Cerebellum (tissue), 4 donors: ENCODE measurements at places on chromosomes 1 and 21. TPM values are rescaled to one million over a fixed set of nuclear protein-coding genes. Genes with fewer than 3 reads are reported as not detected.

DNA sequence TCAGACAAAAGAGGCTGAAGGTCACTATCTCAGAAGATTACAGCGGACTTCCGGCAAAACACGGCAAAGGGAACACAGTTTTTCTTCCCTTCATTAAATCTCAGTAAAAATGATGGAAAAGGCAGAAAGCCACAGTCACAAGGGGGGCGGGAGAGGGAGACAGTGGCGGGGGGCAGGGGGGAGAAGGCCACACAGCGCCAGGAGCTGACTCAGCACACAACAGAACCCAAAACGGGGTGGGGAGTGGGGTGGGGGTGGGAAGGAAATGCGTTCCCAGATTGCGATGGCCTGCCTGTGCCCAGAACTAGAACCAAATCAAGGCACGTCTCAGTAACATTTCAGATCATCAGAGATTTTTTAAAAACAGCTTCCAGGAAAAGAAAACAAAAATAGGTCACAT is 13.4 kb downstream of the CFAP74 start:
- DNase-seq = no peak

DNA sequence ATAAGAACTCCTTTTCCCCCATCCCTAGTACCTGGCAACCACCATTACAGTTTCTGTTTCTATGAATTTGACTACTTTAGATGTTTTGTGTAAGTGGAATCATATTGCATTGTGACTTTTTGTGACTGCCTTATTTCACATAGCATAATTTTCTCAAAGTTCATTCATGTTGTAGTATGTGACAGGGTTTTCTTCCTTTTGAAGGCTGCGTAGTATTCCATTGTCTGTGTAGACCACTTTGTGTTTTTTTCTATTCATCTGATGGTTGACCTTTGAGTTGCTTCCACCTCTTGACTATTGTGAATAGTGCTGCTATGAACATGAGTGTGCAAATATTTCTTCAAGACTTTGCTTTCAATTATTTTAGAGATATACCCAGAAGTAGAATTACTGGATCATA is 225.8 kb upstream of the L1TD1 start:
- no peak for DNase-seq

GRCh38 chr1:70840260-70840953 is 207.2 kb downstream of the PTGER3 start:
- no peak for DNase-seq

- DNase-seq = no peak
These were observed 24.4 kb upstream of the AHCYL1 start for GRCh38 chr1:109959974-109960744.

GRCh38 chr1:156012051-156012817 is 8.5 kb downstream of the SSR2 start:
- DNase-seq = no peak

RAP1GAP gene
- total RNA-seq = 13.5 TPM

MROH7 gene
- 2.6 TPM for total RNA-seq

DNA sequence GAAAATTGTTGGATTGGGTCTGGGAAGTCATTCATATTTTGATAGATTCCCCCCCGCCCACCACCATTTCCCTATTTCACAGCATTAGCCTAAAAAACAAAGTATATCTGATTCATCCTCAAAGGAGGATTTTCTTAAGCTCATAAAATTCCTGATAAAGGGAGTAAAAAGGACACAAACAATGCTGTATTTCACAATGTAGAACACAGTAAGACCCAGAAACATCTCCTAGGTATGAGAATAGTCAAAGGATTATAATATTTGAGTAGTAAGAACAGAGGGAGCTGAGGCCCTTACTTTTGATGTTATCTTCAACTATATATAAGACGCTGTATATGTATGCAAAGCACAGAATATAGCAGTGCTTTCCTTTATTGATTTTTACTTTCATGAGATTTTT is 225.3 kb downstream of the TGFB2 start:
- DNase-seq = no peak

SDC3 gene
- total RNA-seq = 79.0 TPM

CLDN17 gene
- not detected for total RNA-seq

- DNase-seq = peak; percentile 19
These were observed 135.0 kb downstream of the FOXD2 start for GRCh38 chr1:47572731-47573430.

DNA sequence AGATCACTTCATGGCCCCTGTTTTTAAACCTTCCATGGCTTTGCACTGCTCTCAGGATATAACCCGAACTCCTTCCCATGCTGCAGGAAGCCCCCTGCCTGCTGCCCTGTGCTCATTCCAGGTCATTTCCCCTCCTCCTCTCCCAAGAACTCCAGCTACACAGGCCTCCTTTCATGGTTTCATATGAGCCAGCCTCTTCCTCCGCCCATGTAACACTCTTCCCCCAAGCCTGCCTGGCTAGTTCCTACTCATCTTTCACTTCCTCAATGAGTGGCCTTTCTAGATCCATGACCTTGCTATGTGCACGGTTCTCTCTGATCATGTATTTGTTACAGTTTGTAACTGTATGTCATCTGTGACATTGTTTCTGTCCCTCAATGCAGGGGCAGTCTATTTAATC is 3.1 kb upstream of the NCF2 start:
- DNase-seq = no peak

- no peak for DNase-seq
These were observed 251.4 kb upstream of the SNX7 start for GRCh38 chr1:98410082-98410481.

DNA sequence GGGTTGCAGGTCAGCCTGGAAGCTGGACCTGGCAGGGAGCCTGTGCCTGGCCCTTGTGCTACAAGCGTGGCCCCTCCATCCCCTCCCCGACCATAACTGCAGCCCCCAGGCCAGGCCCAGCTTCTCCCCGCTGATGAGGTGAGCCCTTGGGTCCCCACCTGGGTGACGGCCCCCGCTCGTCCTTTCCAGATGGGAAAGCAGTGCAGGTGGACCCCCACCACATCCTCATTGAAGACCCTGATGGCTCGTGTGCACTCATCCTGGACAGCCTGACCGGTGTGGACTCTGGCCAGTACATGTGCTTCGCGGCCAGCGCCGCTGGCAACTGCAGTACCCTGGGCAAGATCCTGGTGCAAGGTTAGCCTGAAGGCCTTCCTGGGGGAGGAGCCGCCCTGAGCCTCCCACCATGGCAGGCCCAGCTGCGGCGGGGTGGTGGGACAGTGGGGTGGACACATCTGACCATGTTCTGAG is 56.9 kb downstream of the TRIM11 start:
- no peak for DNase-seq

GRCh38 chr1:8423692-8424538 is 106.0 kb downstream of the SLC45A1 start:
- peak; percentile 63 for DNase-seq

- no peak for DNase-seq
These were observed 79.1 kb downstream of the GABPA start for GRCh38 chr21:25813917-25814316.

DNA sequence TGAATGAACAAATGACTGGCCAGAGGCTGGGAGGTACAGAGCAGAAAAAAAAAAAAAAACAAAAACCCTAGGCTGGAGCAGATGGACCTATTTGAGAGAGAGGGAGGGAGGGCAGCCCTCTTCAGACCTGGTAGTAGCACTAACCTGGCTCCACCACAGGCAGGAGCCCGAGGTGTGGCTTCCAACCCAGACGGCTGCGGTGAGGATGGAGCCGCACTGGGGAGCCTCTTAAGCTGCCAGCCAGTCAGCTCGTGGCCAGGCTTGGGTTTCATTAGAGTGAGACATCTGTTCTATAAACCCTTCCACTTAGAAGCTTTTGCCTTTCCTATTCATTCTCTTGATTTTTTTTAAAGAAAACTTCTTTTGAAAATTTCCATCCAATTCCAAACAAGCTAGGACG is 16.8 kb downstream of the LGR6 start:
- DNase-seq = peak; percentile 76
